Foreskin keratinocyte (primary cell): ENCODE measurements at places on chromosomes 1 and 21. TPM values are rescaled to one million over a fixed set of nuclear protein-coding genes. Genes with fewer than 3 reads are reported as not detected.

Gene NUP210L
- not detected in 2 replicates for total RNA-seq

Gene KRTAP19-1
- total RNA-seq = not detected in 2 replicates

Gene PRR9
- 1.2 and 2.9 TPM in 2 replicates for total RNA-seq

Gene CENPF
- 53.0 and 70.7 TPM in 2 replicates for total RNA-seq

Gene GJA4
- total RNA-seq = 0.07 and 0.17 TPM in 2 replicates

Gene NGF
- 0.20 and 2.2 TPM in 2 replicates for total RNA-seq

Gene PLA2G2F
- total RNA-seq = 0.04 and 0.07 TPM in 2 replicates

Gene DMBX1
- not detected in 2 replicates for total RNA-seq

Gene TRNAU1AP
- 27.2 and 27.6 TPM in 2 replicates for total RNA-seq

Gene PTPRC
- total RNA-seq = not detected in 2 replicates

DNA sequence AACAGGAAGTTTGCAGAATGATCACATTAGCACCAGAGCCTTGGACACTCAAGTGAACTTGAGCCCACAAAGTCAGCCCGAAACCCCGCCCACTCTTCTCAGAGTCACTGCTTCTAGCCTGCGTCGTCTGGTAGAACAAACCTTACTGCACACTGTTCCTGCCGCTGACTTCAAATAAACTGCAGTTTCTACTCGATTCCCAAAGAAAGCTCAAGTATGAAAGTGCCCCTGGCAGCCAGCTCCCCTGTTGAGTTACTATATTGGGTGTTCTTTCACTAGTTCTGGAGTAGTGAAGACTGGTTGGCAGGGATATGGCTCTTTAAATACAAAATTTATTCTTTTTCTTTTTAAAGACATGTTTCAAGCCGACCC lies 164.7 kb downstream of the GALNT2 start:
- DNase-seq = no peak

GRCh38 chr1:77139389-77139788 lies 79.8 kb downstream of the PIGK start:
- DNase-seq = no peak

DNA sequence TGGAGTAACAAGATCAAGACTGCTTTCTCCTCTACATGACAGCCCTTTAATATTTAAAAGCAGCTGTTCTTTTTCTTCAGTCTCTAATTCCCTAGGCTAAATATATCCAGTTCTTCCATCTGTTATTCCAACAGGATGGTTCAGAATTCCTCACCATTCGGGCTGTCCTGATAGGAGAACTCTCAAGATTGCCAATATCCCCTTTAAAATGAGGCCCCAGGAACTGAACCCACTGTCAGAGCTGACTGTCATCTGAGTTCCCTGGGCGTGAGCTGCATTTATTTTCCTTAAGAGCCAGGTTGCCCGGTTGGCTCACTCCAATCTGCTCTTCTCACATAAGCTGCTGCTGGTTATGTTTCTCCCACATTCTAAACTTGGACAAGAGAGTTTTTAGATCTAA lies 177.6 kb downstream of the MIS18A start:
- no peak for DNase-seq

GRCh38 chr1:10459184-10459583 lies 9.4 kb downstream of the CORT start:
- peak; percentile 85 for DNase-seq

GRCh38 chr21:33032434-33033047 lies 6.8 kb downstream of the OLIG2 start:
- DNase-seq = no peak

- DNase-seq = no peak
These were observed 559.9 kb upstream of the PBX1 start for GRCh38 chr1:163999131-163999530.

GRCh38 chr1:170316270-170316669 lies 170.5 kb downstream of the NTMT2 start:
- DNase-seq = no peak

DNA sequence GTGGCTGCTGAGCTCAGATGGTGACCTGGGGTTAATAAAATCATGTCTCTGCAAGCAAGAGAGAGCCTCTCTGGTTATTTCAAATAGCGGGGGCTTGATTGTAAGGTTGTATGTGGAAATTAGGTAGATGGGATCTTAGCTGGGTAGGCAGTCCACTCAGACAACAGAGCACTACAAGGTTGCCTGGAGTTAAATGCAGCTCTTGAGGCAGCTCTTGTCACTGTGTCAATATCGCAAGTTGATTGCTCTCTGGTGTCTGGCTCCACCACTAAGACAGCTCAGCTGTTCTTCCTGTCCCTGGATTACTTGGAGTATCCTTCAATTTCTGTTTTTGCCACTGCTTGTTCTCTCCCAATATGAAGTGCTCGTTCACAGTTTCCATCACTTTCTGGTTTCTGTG lies 93.8 kb downstream of the C21orf91 start:
- no peak for DNase-seq

DNA sequence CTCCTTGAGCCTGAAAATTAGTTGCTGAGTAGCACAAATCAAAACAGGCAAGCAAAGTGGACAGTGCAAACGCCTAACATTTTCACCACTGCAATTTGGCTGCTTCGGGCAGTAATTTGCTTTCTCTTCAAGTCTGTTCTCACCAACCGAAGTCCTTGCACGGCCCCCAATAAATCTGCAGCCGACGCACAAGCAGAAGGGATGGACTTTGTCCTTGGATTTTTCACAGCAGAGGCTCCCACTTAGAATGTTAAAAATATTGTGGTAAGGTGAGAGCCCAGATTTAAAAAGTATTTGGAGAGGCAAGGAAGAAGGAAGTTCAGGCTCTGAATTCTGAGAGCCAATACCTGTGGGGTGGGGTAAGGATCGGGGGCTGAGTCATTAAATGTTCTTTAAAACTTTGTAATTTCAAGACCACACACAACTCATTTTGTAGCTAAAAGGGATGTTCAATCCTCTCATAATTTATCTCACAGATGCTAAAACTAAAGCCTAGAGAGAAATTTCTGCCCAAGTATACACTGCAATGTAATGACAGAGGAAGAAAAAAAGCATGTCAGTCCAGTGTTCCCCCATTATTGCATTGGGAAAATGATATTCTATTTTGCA lies 6.2 kb downstream of the CD247 start:
- DNase-seq = no peak

GRCh38 chr21:32829504-32829903 lies 57.9 kb upstream of the PAXBP1 start:
- no peak for DNase-seq

- no peak for DNase-seq
These were observed 60.8 kb downstream of the LRRN2 start for GRCh38 chr1:204624631-204625216.

DNA sequence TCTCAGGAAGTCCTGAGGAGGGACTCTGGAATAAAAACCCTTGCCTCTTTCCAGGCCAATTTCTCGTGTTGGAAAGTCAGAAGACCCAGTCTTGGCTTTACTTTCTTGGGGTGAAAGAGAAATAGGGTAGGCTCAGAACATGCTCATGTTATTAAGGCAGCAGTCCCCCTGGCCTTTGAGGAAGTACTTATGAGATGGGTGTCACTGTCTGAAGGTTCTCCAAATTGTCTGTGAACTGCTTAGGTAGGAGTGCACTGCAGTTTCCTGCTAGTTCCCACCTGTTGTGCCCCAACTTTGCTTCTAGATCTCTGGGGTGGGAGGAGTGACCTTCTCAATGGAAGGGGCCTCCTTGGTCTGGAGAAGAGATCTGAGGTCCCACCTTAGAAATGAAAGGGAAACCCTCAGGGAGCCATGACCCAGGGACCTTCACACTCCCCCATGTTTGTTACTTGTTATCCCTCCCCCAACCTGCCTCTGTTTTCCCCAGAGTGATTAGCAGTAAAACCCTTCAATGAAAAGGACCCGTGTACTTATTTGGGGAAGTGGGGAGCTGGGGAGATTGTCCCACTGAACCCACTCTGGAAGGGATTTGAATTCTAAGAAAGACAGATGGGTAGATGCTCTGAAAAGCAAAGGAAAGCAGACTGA lies 5.7 kb downstream of the ZNF691 start:
- DNase-seq = no peak

- no peak for DNase-seq
These were observed 557 bp downstream of the CLCNKA start for GRCh38 chr1:16022393-16022792.

- DNase-seq = no peak
These were observed 6.5 kb downstream of the TDRKH start for GRCh38 chr1:151783796-151784195.

DNA sequence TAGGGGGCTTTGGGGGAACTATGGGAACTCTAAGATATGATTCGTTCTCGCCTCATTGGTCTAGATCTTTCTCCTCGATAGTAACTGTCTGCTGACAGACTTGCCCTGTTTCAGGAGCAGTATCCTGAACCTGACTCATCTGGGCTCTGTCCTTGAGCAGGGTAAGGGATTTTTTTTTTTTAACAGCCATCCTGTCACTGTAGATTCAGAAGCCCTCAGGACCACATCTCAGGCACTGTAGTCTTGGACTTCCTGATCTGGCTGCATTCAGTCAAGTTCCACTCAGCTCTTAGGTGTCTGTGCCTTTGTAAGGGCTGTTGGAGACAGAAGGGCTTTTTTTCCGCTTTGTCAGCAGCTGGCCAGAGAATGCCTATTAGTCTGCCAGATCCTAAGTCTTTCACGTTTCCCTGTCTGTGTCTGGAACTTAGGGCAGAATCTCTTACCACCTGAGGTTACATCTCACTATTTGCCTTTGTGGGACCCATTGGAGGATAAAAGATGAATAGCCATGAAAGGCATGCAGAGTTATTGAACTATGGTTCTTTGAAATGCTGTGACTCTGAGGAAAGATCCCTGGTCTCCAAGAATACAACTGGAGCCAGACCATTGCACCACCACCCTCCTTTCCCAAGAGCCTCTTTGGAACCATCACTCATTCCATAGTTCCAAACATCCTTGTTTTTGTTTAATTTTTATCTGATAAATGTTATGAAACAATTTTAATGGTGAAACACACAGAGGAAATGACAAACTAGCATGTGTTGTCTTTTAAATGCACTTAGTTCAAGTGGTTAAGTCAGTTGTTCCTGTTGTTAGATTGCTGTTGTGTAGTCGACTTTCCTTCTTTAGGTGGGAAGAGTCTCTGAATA lies 49.7 kb upstream of the MACF1 start:
- DNase-seq = peak; percentile 73

GRCh38 chr1:179794669-179795068 lies 51.6 kb downstream of the FAM163A start:
- no peak for DNase-seq

DNA sequence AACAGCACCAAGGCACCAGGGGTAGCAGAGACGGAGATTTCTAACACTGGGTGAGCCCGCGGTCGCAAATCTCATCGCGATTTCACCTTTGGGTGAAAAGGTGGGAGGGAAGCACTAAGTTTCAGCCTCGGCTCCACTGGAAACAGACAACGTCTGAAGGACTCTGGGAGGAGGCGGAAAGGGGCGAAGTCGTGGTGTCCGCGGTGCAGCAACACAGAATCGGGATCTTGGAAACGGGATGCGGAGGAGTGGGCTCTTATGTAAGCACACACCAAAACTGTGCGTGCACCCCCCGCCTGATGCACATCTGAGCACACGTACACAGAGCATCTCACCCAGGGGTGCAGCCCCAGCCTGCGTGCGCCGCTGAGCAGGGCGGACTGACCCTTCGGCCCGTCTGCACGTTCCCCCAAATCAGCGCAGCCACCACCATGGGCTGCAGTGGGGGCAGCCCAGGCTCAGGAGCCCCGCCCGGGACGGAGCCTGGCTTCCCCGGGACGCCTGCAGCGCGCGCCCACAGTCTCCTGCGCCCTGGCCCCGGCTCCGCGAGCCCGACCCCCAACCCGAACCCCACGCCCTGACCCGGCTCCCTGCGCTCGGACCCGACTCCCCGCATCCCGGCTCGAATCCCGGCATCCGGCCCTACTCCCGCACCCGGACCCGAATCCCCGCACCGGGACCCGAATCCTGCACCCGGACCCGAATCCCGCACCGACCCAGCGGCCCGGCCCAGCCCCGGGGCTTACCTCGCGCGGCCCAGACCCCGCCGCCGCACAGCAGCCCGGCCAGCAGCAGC lies 670 bp downstream of the CLSTN1 start:
- no peak for DNase-seq

GRCh38 chr1:160520999-160521398 lies 2.1 kb downstream of the SLAMF6 start:
- no peak for DNase-seq

DNA sequence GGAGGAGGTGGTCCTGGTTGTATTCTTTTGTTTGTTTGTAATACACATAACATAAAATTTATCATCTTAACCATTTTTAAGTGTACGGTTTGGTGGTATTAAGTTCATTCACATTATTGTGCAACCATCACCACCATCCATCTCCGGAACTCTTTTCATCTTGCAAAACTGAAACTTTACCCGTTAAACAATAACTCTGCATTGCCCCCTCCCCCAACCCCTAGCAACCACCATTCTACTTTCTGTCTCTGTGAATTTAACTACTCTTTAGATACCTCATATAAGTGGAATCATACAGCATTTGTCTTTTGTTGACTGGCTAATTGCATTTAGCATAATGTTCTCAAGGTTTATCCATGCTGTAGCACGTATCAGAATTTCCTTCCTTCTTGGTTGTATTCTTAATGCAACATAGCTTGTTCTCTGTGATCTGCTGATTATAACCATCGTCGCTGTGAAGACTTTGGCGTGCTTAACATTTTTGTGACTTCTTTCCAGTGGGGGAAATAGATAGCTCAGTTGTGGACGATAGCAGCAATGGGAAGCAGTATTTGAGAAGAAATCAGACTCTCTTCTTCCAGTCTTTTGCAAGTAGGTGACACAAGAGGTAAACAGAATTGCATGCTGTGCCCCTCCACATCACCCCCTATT lies 117.5 kb upstream of the HOOK1 start:
- no peak for DNase-seq

DNA sequence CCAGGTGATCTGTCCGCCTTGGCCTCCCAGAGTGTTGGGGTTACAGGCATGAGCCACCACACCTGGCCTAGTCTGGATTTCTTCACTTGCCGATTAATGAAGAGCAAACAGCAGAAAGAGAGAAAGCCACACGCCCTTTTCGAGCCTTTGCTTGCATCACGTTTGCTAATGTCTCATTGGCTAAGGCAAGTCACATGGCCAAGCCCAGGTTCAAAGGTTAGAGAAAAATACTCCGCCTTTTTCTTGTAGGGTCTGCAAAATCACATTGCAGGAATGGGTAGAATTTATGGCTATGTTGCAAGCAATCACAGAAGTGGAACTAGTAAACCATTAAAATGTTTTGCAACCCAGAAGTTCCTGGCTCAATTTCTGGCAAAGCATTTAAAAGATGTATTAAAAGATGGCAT lies 26.8 kb upstream of the BACH1 start:
- no peak for DNase-seq

DNA sequence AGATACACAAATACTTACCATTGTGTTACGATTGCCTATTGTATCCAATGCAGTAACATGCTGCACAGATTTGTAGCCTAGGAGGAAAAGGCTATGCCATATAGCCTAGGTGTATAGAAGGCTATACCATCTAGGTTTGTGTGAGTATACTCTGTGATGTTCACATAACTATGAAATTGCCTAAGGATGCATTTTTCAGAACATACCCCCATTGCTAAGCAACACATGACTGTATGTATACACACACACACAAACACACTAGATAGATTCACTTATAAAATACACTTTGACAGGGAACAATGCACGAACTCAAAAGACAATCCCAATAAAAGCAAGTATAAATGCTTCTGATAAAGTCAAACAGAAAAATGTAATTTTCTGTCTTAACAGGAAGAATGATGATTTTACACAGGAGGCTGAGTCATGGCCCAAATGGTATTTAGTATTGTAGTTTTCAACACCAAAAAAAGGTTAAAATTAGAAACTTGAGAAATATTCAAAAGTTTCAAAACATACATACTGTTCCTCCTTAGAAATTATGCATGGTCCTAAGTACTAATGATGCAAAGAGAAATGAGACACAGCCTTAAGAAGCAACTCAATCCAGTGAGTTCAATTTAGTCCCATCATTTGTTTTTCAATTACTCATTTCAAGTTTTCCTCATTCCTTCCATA lies 12.2 kb downstream of the FH start:
- no peak for DNase-seq
